ENCODE measurements at places on chromosomes 2 and 18.

DNA sequence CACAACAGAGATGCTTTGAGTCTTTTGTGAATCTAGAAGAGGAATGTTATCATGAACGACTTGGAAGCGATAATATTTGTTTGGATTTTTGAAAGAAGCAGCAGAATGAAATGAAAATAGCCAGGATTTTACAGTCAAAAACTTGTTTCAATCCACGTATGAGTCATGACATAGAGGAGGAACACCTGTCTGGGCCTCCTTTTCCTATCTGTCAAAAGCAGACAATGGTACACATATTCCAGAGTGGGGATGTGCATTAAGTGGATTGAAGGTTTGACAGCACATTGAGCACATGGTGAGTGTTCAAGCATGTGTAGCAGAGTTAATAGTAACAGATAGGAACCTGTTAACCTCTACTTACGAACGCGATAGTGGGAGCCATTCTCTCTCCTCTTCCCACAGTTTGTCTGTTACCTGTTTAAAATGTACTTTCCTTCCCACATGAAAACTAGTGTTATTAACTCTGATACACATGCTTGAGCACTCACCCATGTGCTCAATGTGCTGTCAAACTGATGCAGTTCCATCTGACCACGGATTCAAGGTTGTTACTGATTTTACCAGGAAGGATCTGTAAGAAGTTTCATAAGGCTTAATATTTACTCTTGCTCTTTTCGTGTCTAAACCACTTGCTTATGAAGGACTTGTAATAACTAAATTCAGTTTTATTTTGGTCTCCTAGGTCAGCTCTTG lies 863.4 kb upstream of the SOX11 start:
- DNase-seq, result no peak

DNA sequence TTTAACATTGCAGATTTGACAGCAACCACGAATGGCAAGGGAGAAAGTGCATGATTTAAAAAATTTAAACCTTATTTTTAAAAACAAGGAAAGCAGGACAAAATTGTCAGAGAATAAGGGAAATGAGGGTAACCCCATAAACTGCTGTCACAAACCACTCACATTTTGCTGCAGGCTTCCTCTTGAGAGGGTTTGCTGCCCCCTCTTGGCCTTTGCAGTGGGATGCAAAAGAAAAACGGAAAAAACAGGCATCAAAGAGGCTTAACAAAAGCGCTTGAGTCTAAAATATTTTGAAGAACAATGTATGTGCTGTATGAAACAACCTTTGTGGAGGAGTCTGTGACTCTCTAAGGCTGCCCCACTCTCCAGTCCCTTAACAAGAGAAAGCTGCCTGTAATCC lies 91.6 kb downstream of the TMX3 start:
- DNase-seq, result peak; percentile 9

DNA sequence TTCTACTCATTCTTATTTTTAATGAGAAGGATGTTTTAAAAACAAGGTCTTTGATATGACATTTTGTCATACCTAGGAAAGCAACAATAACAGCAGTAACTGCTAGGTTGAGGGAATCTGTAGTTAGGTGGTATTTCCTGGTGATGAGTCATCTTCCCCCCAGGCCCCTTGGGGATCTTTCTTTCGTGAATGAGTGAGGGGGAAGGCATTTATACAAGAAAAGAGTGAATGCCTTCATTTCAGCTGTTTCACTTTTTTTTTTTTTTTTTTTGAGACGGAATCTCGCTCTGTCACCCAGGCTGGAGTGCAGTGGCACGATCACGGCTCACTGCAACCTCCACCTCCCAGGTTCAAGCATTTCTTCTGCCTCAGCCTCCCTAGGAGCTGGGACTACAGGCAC lies 108.6 kb downstream of the MAP4K4 start:
- peak; percentile 29 for DNase-seq

DNA sequence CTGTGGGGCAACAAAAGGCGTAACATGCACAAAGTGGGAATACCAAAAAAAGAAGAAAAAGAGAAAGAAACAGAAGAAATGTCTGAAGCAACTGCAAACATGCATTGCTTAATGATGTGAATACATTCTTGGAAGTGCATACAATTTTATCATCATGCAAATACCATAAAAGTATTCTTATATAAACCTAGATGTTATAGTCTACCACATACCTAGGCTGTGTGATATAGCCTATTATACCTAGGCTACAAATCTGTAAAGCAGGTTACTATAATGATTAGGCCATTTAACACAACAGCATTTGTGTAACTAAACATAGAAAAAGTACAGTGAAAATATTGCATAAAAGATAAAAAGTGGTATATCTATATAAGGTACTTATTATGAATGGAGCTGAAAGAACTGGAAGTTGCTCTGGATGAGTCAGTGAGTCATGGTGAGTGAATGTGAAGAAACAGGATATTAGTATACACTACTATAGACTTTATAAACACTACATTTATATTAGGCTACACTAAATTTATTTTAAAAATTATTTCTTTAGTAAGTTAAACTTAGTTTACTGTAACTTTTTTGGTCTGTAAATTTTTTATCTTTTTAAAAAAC lies 319.4 kb upstream of the KCNH7 start:
- DNase-seq, result no peak

- DNase-seq, result no peak
These were observed 190.4 kb upstream of the CRIM1 start for GRCh38 chr2:36165132-36165531.

DNA sequence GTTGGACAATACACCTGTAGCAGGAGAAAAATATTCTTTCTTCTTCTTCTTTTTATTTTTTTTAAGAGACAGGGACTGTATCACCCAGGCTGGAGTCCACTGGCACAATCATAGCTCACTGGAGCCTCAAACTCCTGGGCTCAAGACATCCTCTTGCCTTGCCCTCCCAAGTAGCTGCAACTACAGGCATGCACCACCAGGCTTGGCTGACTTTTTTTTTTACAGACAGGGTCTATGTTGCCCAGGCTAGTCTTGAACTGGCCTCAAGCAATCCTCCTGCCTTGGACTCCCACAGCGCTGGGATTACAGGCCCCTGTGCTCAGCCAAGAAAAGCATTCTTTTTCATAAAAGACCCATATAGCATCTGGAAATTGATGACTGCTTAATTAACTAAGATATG lies 17.1 kb upstream of the ARHGAP28 start:
- DNase-seq, result no peak

- no peak for DNase-seq
These were observed 24.4 kb upstream of the ERMN start for GRCh38 chr2:157349949-157350515.

- peak; percentile 64 for DNase-seq
These were observed 80.9 kb downstream of the NABP1 start for GRCh38 chr2:191758518-191759507.

GRCh38 chr18:32851936-32852335 lies 79.1 kb upstream of the KLHL14 start:
- DNase-seq, result no peak

DNA sequence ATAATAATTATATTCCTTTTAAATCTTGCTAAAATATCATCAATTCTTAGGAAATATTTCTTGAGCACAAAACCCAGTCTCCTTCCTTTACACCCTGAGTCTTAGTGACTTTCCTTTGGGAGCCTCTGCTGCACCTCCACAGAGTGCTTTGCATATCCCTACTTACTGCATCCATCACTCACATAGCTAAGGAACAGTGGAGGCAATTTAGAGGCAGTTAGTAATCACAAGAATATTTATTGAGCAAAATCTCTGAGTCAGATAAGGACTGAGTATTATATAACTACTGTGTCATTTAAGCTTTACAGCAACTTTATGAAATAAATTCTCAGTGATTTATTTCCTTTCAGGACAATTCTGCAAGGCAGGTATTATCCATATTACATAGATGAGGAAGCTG lies 327.7 kb downstream of the TMX3 start:
- no peak for DNase-seq

DNA sequence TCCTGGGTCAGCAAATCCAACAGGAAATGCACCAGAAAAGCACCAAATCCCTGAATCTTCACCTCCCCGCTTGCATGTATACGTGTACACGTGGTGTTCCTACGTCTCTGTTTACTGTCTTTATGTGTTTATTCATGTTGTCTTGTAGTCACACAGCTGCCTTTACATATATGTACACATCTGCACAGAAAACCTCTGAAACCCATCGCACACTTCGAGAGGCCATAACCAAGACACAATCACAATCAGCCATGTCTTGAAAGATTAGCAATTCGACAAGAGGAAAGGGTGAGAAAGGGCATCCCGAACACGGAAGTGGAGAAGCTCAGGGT lies 98.1 kb downstream of the PLB1 start:
- no peak for DNase-seq

DNA sequence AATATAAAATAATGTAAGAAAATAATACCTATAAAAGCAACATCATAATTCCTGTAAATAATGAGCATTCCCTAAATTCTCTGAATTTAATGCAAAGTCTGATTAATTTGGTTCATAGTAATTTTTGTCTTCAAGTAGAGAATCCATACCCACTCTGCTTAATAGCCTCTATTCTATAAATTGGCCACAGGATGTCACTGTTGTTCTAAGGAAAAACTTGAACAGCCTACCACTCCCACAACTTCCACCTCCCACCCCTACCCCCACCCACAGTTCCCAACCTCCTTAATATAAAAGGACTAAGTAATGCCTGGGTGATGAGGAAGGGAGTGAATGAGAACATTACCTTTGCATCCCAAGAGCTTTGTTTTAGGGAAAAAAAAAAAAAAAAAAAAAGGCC lies 27.2 kb upstream of the BBS5 start:
- DNase-seq, result no peak

- no peak for DNase-seq
These were observed 53.7 kb upstream of the ST8SIA5 start for GRCh38 chr18:46810481-46811000.

DNA sequence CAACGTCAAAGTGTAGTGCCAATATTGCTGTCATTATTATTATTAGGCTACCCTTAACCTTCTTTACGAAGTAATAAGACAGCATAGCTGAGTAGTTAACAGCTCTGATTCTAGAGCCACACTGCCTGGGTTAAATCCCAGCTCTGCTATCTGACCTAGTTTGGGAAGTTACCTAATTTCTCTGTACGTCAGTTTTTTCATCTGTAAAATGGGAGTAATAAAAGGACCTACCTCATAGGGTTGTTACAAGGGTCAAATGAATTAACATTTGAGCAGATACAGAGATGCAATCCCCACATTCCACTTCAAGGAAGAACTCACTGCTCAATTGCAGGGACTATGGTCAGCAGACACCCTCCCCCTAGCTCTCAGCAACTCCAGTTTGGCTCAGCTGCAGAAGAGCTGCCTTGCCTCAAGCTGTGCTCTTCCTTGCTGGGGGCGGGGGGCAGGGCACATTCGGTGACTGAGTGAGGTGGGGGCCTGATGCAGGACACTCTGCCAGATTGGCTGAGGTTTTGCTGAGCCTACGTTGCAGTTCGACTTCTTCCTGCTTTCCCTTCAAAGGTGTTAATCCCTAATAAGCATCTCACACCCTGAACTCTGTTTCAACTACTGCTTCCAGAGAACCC lies 11.0 kb upstream of the LGALSL start:
- no peak for DNase-seq

DNA sequence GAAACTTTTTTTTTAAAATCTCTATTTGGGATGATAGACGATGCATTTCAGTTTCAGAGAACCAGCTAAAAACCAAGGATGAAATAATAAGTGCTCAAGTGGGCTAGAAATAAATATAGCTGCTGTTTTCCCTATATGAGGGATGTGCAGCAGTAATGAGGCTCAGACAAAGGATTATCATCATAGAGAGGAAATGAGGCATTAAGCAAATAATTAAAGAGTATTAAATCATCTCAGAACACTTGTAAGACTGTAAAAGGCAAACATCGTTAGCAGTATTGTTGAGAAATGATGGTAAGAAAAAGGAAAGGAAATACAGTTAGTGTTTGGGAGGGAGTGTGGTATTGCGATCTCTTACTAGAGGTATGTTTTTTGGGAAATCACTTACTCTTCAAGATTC lies 233.5 kb downstream of the TGIF1 start:
- DNase-seq, result no peak

DNA sequence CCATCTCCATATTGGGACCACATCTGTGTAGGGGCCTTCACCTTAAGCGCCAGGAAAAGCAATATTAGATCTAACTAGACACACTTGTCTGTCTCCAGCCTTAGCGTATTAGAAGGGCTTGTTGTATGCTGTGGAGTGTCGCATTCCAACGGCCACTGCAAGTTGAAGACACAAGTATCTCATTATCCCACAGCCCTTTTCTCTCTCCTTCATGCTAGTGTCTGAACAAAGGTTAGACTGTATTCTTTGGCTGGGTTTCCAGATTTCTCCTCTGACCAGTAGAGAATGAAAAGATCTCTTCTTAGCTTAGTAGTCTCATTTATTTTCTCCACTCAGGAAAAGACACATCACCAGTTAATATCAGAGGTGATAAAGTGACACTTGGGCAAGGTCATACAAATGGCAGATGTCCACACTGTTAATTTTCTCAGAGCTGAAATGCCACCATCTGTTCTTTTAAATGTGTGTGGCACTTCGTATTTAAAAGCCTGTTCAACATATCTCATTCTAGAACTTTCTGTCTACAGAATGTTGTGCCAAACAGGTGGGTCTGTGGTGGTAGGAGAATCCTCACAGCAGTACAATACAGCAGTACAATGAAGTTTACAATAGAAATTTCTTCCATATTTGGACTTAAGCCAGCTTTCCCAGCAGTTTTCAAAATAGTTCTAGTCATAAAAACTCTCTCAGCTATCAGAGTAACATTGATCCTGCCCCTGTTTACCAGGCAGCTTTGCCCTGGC lies 94.0 kb upstream of the ITGA6 start:
- DNase-seq, result no peak

DNA sequence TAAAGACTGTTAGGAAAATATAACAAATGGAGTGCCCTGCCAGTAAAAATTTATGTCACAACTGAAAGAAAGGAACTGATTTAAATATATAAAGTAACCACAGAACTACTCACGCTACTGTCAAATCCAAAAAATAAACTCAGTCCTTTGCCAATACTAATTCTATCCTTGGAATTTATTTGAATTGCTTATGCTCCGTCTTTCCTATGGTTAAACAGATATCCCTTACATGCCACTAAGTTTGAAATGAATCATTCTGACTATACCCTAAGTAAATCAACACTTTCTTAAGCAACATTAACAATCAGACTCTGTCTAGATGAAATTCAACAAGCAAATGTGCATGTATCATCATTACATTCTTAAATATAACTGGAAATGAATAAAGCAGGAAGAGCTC lies 9.8 kb downstream of the HNRNPLL start:
- no peak for DNase-seq

GRCh38 chr18:27278131-27278530 lies 93.0 kb upstream of the CHST9 start:
- DNase-seq, result no peak
